ENCODE measurements at places on chromosomes 3 and 15.
A peak's percentile ranks its signal among the peaks of the same experiment; 100 is the strongest.

GRCh38 chr15:57949374-57949943 is 116.1 kb downstream of the ALDH1A2 start:
- no peak for DNase-seq

DNA sequence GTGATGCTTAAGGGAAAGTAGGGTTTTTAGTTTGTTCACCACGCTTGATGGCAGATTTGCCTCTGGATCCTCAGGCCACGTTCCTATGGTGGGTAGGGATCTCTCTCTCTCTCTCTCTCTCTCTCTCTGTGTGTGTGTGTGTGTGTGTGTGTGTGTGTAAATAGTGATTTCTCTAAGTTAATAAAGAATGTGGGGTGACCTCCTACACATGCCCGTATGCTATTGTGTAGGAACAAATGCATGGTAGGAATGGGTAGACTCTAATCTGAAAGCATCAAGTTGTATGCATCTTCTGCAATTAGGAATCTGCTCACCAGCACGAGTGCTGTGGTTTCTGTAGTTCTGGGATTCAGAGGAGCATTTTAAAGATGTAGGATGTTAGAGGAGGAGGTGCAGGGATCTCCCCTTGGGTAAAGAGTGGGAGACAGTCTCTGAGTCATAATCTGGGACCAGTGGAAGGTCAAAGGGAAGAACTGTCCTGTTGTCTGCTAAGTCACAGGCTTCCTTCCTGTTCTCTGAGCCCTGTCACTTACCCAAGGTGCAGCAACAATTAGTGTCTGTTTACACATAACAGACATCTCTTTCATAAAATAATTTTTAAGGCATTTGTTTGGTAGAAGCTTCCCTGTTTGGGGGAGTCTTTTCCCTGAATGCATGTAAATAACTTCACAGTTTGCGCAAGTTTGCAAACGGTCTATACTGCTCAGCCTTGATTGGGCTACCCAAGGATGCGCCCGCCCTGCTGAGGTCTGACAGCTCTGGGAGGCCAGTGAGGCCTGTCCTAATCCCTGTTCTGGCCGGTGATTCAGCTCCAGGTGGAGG is 139.8 kb downstream of the IGF1R start:
- DNase-seq, result no peak

- no peak for DNase-seq
Observed at GRCh38 chr15:70493376-70493775, 270.0 kb downstream of the UACA start.

DNA sequence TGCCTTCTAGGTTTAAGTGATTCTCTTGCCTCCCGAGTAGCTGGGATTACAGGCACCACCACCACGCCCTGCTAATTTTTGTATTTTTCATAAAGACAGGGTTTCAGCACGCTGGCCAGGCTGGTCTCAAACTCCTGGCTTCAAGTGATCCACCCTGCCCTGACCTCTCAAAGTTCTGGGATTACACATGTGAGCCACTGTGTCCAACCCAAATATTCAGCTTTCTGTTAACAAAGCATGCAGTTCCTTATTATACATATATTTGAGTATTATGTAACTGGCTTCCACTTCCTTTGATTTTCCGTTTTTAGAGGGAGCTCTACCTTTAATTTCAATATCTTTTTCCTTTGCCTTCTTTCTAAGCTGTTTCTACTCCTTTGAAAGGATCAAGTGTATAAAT is 26.1 kb downstream of the TSC22D2 start:
- no peak for DNase-seq

DNA sequence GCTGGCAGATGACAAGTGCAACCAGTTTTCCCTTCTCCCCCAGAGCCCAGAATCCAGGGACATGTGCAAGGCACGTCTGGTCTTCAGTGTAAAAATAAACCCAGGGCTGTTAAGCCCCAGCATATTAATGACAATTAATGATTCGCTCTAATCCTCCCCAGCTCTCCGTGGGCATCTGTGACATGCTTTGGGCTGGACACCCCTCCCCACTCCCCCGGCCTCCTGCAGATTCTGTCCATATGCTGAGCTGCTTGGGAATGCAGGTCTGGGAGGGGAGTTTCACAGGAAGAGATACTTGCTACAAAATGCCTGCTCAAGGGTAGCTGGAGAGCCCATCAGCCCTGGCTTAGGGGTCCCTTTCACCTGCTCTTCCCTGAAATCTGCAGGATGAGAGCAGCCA is 43.0 kb upstream of the NTRK3 start:
- DNase-seq, result peak; percentile 82

DNA sequence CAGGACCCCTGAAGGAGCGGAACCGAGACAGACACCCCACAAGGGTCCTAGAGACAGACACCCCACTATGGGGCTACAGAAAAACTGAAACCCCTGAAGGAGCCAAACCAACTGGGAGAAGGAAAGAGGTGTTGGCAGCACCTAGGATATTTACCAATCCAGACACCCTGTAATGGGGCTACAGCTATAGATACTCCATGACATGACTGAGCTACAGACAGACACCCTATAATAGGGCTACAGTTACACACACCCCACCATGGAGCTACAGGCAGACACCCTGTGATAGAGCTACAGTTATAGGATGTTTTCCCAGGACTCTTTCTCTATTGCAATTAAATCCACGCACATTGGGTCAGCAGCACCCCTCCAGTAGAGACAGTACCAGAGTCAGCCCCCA is 22.6 kb upstream of the ADGRG7 start:
- DNase-seq, result no peak

DNA sequence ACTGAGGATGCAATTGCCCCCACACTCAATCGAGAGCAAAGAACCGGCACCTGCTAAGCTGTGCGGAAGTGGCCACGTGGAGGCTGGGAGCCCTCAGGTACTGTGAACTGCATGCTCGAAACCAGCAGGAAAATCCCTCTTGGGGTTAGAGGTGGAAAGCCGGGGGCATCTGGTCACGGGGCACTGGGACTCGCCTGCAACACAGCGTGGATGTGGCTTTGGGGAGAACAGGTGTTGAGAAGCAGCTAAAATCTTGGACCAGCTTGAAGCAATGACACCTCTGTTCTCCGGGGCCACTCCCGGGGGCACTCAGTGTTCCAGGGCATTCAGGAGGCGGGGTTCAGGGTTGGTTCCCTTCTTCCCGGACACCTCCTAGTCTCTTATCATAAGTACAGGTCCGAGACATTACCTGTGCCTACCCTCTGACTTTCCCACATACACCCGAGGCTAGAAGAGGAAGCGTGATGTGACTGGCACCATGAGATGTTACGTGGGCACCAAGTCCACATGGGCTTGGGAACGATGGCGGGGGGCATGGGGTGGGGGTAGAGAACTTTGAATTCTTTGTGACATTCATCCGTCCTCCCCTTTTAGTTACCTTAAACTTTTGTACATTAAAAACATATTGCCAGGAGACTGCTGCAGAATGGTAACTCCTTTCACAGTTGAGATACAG is 172.0 kb downstream of the ADAMTS17 start:
- no peak for DNase-seq

GRCh38 chr3:143755978-143756377 is 92.3 kb downstream of the SLC9A9 start:
- no peak for DNase-seq

- DNase-seq, result no peak
Observed at GRCh38 chr3:167305340-167305890, 74.7 kb downstream of the ZBBX start.

GRCh38 chr15:74525309-74525708 is 15.7 kb upstream of the ARID3B start:
- no peak for DNase-seq

DNA sequence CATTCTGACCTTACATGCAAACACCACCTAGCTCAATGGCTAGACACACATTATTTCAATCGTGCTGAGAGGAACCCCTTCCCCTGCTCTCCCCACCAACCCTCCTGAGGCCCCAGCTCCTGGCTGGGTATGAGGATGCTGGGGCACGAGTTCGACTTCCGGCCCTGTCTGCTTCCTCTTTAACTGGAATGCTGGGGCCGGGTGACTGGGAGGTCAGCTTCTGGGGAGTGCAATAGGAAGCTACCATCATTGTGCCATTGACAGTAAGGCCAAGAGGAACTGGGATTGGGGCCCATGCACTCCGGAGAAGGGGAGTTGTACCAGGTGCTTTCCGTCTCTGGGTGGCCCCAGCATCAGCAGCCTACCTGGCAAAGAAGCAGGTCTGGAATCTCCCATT is 15.6 kb upstream of the TLE3 start:
- DNase-seq, result no peak

- DNase-seq, result peak; percentile 38
Observed at GRCh38 chr15:58401991-58402649, 29.7 kb upstream of the LIPC start.

DNA sequence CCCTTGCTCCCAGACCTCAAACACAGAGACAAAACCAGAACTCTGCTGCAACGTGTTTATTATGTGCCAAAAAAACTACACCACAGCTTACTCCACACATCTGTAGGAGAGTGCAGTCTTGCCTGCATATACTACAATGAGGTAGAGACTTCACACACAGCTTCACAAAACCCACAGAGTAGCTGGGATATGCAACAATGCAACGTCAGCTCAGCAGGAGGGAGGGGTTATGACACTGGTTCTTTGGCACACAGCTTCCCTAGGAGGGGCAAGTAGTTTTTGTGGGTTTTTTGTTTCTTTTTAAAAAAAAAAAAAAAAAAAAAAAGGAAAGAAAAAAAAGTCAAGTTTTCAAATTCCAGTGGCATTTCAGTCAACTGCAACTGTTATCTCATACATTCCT is 2.9 kb upstream of the RPS17 start:
- DNase-seq, result no peak

- no peak for DNase-seq
Observed at GRCh38 chr3:58452176-58452575, 18.5 kb upstream of the PDHB start.

- no peak for DNase-seq
Observed at GRCh38 chr3:69823743-69824142, 84.5 kb downstream of the MITF start.
